ENCODE measurements at places on chromosomes 6 and 20.

- DNase-seq = no peak
Observed at GRCh38 chr20:1801929-1802306, 93.3 kb upstream of the SIRPA start.

DNA sequence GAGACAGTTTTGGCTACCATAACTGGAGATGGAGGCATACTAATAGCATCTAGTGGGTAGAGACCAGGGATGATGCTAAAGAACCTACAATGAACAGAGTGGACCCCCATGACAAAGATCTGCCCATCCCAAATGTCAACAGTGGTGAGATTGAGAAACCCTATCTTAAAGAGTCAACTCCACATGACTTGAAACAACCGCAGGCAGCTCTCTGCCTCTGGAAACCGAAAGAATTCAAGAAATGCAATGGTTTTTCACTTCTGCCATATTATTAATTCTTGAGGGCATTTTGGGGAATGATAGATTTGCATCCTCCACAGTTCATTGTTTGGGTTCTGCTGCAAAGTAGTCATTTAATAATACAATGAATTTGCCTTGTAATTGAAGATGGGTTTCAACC lies 463.4 kb downstream of the MAFB start:
- no peak for DNase-seq

- no peak for DNase-seq
Observed at GRCh38 chr20:35240811-35241293, 14.4 kb downstream of the MMP24 start.

GRCh38 chr6:79042799-79043126 lies 35.3 kb downstream of the PHIP start:
- DNase-seq = no peak

DNA sequence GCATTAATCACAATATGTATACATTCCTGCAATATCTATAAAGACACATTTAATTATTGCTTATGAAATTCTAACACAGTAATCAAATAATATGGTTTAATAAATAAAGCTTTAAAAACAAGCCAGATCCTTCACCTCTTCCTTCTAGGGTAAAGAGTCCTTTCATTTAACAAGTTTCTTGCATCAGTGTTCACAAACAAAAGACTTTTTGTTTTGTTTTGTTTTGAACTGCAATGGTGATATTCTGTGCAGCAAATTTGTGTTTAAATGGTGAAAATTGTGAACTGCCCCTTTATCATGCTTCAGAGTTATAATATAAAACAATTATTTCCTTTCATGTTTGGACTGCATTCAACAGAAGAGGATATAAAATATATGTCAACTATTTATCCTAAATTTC lies 177.3 kb downstream of the EPHA7 start:
- DNase-seq = no peak

- DNase-seq = no peak
Observed at GRCh38 chr6:136696238-136696637, 96.0 kb downstream of the MAP3K5 start.

- no peak for DNase-seq
Observed at GRCh38 chr6:107959392-107959791, 1.4 kb upstream of the SEC63 start.

GRCh38 chr6:36247693-36248092 lies 22.2 kb upstream of the PNPLA1 start:
- DNase-seq = no peak

GRCh38 chr20:5357946-5358345 lies 41.2 kb upstream of the PROKR2 start:
- DNase-seq = no peak

- no peak for DNase-seq
Observed at GRCh38 chr6:119523556-119523955, 174.0 kb upstream of the MAN1A1 start.

- no peak for DNase-seq
Observed at GRCh38 chr6:170067181-170067641, 223.7 kb downstream of the DLL1 start.

- no peak for DNase-seq
Observed at GRCh38 chr20:63500151-63500901, 1.4 kb upstream of the EEF1A2 start.

- no peak for DNase-seq
Observed at GRCh38 chr6:169803816-169804340, 52.5 kb downstream of the ERMARD start.

DNA sequence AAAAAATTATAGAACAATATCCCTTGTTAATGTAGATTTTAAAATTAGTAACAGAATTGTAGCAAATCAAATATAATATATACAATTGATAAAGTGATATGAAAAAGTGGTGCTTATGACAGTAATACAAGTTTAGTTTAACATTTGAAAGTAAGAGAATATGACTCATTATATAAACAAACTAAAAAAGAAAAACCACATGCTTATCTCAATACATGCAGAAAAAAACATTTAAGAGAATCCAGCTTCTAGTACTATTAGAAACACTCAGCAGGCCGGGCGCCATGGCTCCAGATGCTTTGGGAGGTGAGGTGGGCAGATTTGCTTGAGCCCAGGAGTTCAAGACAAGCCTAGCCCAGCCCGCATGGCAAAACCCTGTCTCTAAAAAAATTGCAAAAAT lies 60.7 kb upstream of the LAMA2 start:
- no peak for DNase-seq

GRCh38 chr6:29926413-29927274 lies 15.7 kb upstream of the HLA-A start:
- peak; percentile 78 for DNase-seq

DNA sequence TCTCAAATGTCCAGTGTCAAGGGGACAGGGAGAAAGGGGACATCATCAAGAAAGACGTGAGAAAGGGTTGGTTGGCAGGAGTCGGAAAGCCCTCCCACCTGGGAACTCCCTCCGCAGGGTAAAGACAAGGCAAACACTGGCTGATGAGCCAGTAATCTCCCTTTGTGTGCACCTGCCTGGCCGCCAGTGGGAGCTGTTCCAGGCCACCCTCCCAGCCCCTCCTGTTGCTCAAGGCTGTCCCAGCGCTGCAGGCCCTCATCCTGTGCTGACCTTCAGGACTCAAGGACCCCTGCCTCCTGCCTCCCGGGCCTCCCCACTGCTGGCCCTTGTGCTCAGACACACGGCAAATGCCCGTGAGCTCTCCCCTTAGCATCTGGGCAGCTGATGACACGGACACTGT lies 7.4 kb downstream of the FRMD1 start:
- DNase-seq = no peak

- no peak for DNase-seq
Observed at GRCh38 chr6:83893024-83893423, 33.5 kb downstream of the CYB5R4 start.

DNA sequence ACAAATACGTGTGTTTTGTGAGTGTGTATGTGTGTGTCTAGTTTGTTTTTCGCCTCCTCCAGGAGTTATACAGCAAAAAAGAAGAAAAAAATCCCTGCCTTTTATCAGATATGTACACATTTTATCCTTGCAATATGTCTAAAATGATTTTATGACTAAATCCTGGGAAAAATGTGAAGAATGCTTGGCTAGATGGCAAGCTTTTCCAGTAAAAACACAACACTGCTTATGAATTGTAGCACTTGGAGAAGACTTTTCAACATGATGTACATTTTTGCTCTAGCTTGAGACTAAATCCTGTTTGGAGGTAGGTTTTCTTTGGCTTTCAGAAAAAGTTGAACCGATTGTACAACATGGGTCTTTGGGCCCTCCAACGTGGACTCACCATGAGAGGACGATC lies 160.2 kb downstream of the GMPR start:
- DNase-seq = no peak

All from effector memory CD4-positive, alpha-beta T cell (primary cell).